CD4-positive, alpha-beta T cell treated with Interleukin-2 at 100 ng/mL for 4 hours (primary cell): ENCODE measurements at places on chromosomes 7 and 10.

- no peak for DNase-seq
Measured at GRCh38 chr10:68301301-68301700, 30.6 kb upstream of the HNRNPH3 start.

DNA sequence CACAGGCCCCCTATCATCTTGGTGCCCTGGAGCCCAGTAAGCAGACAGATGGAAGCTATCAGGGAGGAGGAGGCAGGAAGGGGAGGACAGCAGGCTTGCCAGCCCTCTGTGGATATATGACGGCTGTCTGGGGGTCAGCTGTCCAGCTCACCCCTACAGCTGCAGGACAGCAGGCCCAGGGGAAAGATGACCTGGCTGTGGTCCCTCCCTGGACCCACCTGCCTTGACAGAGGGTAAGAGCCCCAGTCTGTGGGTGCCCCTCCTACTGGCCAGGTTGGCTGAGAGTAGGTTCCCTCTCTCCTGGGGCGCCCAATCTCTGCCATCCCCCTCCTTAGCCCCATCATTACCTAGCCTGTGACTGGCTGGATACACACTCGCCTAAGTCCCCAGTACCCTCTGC lies 62.5 kb downstream of the C10orf143 start:
- no peak for DNase-seq

DNA sequence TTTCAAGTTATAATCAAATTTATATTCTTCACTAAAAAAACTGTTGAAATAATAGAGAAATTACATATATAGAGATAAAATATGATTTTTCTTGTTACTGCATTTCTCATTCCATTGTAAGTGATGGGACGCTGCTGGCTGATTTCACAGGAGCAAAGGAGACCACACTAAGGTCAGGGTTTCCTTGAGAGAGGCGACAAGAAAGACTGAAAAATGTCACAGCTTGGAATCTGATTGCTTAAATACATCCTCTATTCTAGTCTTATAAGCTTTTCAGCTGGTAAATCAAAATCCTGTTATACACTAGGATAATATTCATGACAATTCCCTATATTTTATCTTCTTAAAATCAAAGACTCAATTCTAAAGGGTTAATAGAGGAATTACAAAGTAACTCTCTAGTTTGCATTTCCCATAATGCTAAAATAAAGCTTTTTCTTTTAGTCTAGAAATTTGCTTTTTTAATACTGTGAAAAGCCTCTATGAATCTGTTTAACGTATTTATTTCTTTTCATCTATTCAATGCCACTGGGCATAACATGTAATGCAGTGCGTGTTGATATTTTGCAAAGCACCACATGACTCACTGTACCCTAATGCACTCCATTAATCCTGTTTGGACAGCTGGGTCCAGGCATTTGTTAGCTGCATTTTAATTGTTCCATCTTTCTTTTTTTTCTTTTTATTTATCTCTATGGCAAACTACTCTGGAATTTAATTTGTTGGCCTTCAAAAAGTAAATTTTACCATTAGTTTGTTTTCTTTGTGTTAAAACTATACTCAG lies 81.7 kb downstream of the RNF32 start:
- DNase-seq = no peak

GRCh38 chr7:13912715-13913278 lies 76.7 kb downstream of the ETV1 start:
- DNase-seq = no peak

GRCh38 chr7:116583653-116584052 lies 58.8 kb downstream of the CAV1 start:
- no peak for DNase-seq

DNA sequence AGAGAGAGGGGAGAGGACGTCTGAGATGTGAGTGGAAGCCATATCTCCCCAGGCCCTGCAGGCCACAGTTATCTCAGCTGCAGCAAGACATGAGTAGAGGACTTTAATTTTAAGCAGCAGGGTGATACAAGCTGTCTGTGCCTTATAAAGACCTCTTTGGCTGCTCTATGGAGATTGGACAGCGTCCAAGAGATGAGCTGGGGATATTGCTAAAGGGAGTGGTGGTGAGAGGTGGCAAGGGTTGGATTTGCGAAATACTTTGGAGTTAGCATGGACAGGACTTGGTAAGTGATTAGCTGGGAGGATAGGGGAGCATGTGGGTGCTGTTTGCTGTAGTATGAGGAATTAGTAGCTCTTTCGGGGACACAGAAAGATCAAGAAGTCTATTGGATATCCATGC lies 191.8 kb downstream of the CACNB2 start:
- DNase-seq = no peak

GRCh38 chr10:46229144-46229563 lies 57.6 kb upstream of the ANTXRL start:
- peak; percentile 30 for DNase-seq

- DNase-seq = no peak
Measured at GRCh38 chr10:47031901-47032465, 120.8 kb downstream of the PTPN20 start.

DNA sequence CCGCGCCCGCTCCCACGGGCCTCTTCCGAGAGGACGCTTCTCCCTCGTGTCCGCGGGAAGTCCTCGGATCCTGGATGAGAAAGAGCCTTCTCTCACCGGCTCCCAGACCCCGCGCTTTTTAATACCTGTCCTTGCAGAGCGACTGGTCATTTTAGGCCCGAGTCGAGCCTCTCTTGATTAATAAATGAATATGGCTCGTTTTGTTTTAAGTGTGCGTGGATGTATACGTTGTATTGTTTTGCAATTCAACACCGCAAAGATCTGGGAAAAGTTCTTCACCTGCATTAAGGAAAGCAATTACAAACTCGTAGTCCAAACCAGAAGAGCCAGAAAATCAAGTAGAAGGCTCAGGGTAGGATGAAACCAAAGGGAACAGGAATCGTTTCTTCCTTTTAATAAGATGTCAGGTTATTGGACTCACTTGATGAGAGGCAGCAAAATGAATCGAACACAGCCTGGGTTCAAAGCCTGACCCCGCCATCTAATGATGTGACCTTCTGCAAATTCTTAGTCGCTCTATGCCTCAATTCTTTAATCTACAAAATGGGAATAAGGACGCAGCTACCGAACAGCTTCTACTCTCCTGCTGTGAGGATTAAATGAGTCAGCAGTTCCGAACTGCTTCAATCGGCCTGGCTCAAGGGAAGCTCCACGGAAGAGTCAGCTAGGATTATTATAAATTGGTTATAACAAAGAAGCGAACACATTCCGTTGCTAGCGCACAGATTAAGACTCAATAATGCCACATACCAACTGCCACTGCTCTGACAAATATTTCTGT lies 277.8 kb upstream of the NEBL start:
- DNase-seq = no peak

- no peak for DNase-seq
Measured at GRCh38 chr10:133061296-133062038, 26.3 kb upstream of the ADGRA1 start.

GRCh38 chr7:140657891-140658290 lies 14.9 kb upstream of the ADCK2 start:
- no peak for DNase-seq

- no peak for DNase-seq
Measured at GRCh38 chr7:147151661-147152060, 1035.1 kb downstream of the CNTNAP2 start.

- DNase-seq = no peak
Measured at GRCh38 chr7:141042222-141043193, 27.8 kb upstream of the MRPS33 start.

GRCh38 chr10:129344731-129345355 lies 122.2 kb upstream of the MGMT start:
- DNase-seq = no peak

DNA sequence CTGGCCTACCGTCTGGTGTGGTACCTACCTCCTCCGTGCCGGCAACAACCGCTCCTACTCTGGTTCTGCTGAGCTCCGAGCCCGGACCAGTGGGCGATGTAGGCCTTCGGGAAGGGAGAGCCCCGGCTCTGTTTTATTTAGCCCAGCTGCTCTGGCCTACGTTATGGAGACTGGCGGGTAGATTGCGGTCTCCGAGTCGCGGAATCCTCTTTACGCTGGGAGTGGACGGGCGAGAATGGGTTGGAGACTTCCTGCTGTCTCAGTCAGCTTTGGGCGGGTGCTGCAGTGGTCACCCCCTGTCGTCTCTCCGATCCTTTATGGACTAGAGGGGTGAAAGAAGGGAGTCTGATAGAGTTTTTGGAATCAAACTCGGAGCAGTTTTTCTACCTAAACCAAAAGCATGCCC lies 406 bp downstream of the CBLL1 start:
- no peak for DNase-seq

DNA sequence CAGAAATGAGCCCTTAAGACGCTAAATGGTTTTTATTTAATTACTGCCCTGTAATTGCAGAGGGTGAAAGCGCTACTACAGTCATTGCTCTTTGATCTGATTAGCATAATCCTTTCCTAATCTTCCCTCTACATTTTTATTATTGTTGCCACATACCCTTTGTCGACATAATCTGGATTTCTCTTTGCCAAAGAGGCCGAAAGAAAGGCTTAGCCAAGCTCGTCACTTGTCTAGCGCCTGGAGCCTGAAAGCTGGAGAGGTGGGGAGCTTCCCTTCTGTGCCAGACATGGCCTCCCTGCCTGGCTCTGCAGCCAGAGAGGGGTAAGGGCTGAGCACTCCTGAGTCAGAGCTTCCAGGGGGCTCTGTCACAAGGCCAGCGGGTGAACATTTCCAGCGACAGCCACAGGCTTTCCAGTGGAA lies 145.9 kb downstream of the PRKAG2 start:
- no peak for DNase-seq

DNA sequence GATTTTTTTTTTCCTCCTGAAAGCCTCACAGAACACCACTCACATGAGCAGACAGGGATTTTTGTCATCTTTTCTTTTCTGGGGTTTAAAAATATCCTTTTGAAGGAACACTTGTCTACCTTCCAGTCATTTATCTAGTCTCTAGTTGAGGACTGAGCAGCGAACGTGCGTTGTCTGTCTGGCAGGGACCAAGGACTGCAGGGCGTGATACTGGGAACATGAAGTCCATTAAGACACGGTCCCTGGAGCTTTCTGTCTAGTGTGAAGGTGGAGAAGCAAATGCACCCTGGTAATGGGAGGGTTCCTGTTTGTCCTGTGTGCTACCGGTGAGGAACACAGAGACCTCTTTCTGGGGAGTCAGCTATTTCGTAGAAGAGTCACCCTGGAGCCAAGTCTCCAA lies 207.4 kb downstream of the TMEM178B start:
- no peak for DNase-seq

GRCh38 chr10:118041316-118041715 lies 5.4 kb downstream of the RAB11FIP2 start:
- DNase-seq = no peak

DNA sequence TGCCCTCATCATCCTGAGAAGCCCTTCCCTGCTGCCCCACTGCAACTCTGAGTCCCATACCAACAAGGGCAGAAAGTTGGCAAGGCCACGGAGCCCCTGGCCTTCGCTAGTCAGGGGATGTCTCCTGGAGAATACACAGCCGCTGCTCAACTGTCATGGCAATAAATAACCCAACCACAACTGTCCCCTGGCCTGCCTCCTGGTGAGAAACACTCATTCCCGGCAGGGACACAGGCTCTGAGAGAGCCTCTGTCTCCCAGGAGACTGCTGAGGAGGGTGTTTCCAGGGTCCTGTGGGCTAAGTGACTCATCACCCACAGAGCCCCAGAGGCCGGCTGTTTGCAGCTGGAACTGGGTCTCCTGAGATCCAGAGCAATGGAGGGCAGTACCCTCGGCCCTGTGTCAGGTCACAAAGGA lies 354.1 kb downstream of the TNS3 start:
- no peak for DNase-seq

DNA sequence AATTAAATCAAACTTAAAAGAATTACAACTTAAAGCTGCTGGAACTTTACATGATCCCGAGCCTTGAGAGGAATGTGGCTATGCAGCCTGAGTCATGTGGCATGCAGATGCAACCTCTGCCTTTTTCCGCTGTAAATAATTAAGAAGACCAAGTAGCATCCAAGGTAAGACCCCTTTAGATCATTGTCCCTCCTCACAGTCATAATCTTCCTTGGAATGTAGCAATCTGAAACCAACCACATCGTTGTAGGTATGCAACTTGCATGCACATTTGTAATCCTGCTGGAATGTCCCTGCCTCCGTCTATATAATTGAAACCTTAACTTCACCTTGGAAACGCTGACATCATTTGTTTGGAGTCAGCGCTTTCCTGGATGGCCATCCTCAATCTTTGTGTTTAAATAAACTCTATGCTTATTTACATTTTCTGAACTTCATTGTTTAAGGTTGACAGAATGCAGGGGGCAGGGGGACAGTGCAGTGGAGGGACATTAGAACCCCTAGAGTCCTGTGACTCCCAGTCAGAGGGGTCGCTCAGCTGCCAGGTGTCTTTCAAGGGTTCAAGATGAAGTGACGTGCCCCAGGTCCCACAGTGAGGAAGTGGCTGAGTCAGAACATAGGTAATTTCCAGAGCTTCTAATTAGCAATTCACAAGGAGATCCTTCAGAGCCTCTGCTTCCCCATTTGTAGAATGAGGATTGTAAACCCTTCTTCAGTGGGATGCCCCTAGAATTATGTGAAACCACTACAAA lies 110.7 kb downstream of the RALA start:
- DNase-seq = peak; percentile 31

DNA sequence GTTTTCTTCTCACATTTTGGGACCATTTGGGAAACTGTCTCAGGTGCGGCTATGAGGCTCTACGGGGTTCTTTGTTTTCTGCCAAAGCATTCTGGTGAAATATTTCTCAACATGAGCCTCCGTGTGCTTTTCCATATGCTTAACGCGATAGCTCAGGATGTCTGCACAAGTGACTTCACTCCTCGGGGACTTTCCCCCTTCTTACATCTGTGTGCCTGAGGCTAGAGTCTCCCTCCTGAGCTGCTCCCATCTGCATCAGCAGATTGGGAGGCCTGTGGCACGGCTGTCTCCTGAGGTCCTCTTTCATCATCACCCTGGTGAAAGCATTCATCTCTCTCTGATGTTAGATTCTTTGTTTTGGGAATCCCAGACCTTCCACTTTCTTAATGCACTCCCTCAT lies 1190.9 kb downstream of the TYW1 start:
- no peak for DNase-seq

GRCh38 chr7:152884321-152884720 lies 124.8 kb downstream of the ACTR3B start:
- no peak for DNase-seq

- DNase-seq = no peak
Measured at GRCh38 chr7:30201161-30201666, 66.4 kb downstream of the MTURN start.

DNA sequence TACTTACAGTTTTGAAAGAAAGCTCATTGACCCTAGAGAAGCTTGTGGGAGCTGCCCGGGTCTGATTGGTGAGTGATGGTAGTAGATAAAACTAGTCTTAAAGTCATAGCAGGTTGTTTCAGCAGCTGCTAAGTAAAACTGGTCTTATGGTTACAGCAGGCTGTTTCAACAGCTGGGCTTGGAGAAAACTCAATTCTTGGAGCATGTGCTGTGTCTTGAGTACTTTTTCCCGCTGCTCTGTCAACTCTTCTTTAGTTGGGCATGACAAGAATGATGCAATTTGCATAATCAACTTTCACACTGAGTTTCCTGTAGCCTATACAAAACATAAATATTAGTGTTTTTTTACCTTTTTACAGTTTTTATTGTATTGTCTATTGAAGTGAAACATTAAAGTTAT lies 707.9 kb downstream of the AUTS2 start:
- DNase-seq = no peak

- no peak for DNase-seq
Measured at GRCh38 chr10:20454331-20454730, 442.8 kb downstream of the NEBL start.
